ENCODE measurements at places on chromosomes 3 and 15.
A peak's percentile ranks its signal among the peaks of the same experiment; 100 is the strongest.

DNA sequence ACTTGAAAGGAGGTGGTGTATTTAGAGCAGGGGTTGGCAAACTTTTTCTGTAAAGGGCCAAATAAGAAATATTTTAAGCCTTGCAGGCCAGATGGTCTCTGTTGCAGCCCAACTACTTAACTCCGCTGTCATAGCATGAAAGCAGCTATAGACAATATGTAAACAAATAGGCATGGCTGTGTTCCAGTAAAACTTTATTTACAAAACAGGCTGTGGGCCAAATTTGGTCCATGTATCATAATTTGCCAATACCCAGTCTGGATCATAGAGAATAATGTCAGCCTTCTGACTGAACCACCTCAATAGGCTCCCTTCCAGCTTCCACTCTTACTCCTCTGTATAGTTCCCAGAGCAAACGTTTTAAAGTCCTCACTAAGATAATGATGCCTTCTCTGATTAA lies 638.8 kb upstream of the CFAP20DC start:
- DNase-seq: peak; percentile 84

DNA sequence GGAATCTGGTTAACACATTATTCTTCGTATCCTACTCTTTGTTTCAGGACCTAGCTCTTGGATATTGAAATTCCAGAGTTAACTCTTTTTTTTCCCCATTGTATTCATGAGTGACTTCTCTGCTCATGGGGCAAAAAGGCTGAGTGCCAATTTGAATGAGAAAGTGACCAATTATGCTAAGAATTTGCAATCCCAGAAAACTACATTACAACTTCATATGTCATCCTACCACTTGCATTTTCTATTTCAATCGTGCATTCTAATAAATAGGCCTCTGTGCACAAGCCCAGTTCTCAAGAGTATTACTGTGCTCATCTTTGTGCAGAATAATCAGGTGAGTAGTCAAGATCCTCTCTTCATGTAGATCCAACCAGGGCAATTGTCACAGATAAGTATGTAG lies 537.8 kb downstream of the OTOL1 start:
- DNase-seq: no peak

DNA sequence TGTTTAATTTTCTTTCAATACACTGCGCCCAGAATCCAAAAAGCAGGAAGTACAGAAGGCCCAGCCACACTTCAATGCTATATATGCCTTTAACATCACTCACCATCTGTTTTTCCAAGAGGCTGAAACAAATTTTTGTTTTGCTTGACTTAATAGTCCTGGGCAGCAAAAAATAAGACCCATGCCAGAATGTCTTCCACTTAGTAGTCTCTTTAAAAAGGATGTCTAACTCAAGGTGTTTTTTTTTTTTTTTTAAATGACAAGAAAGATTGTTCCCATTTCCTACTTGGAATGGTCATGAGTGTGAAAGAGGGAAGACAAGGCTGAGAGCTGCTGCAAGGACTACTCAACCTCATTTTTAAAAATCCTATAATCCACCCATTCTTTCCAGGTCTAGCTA lies 590.3 kb upstream of the SGO1 start:
- peak; percentile 37 for DNase-seq

GRCh38 chr15:55222588-55222987 lies 25.8 kb upstream of the RSL24D1 start:
- DNase-seq: no peak

DNA sequence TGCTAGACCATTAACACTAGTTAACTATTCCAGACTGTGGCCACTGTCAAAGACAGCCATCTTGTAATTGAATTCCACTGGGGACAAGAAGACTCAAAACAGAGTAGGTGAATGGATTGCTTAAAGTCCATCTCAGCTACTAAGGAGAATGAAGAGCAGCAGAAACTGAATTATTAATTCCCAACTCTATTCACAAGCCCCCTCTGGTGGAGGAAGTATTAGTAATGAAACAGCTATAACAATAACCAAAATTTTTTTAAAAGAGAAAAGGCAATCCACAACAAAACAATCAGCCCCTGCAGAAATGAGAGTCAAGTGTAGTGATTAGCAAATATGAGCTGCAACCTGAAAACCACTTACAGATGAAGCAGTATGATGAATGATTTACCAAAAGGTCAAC lies 302.8 kb downstream of the FHIT start:
- no peak for DNase-seq

DNA sequence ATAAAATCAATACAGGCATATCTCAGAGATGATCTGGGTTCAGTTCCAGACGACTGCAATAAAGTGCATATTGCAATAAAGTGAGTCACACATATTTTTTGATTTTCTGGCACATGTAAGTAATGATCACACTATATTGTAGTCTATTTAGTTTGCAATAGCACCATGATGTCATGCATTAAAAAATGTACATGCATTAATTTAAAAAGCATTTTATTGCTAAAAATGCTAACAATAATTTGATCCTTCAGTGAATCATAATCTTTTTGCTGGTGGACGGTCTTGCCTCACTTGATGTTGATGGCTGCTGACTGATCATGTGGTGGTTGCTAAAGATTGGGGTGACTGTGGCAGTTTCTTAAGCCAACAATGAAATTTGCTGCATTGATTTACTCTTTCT lies 511.1 kb downstream of the OTOL1 start:
- DNase-seq: no peak

GRCh38 chr3:132721479-132722164 lies 587 bp downstream of the NPHP3 start:
- DNase-seq: no peak

DNA sequence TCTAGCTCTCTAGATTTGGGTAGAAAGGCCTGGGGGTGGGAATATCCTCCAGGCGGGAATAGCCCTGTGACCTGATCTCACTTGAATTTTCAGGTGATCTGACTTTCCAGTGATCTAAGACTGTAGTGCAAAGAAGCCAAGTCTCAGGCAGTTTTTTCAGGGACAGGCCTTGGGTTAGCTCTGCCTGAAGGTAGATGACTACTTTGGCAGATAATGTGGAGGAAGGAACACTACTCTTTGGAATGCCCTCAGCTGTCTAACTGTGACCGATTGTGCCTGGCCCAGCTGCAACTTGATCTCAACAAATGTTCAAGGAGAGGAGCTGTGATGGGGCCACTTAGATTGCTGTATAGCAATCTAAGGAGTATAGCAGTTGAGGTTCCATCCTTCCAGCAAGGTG lies 193.7 kb downstream of the TCF12 start:
- no peak for DNase-seq

DNA sequence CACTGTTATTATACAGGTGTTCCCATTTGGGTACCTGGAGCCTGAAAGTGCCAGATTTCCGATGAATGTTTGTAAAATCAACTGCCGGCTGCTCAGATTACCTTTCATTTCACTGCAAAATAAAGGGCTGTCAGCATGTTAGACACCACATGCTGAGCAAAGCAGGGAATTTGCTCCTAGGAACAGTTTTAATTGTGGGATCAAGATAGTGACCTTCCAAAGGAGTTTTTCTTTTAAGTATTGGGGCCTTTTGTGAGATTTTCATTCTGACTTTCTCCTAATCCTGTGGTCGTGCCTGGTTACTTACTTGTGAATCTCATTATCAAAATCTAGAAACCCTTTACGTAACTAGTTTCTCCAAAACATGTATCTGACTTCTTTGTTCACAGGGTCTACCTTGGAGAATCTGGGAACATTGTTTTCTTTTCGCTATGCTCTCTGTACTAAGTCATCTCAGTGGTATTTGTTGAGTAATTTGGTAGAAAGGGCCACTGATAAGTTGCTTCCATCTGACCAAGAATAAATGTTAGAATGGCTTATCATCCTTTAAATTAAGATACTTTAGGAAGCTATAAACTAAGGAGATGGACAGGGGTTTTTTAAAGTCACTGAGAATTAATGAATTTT lies 40.8 kb upstream of the LRTM1 start:
- DNase-seq: no peak

DNA sequence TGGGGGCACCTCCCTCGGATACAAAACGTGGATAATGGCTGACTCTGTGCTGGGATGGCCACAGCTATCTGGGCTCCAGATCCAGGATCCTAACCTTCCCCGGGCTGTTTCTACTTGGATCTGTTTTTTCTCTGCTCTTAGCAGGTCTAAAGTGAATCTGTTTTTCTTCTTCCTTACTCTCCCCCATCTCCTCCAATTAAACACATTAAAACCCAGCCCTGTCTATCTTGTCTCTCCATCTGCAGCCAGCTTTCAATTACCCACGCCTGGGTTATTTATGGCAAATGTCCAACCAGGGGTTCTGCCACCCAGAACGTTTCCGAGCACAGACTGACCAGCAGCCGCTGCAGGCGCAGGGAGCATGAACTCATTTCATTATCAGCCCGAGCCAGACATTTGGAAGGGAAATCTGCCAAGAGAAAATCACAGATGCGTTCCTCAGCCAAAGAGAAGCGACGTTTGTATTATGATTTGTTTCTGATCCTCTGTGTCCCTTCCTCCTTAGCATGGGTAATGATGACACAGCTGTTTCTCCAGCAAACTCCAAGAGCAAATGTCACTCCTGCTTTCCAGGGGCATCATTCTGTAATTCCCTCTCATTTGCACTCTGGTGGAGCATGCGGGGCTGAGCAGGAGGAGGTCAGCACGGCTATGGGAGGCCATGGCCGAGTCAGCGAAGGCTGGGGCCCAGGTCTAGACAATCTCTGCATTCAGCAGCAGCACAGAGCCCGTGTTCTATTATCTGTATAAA lies 42.0 kb downstream of the UMPS start:
- DNase-seq: peak; percentile 80

DNA sequence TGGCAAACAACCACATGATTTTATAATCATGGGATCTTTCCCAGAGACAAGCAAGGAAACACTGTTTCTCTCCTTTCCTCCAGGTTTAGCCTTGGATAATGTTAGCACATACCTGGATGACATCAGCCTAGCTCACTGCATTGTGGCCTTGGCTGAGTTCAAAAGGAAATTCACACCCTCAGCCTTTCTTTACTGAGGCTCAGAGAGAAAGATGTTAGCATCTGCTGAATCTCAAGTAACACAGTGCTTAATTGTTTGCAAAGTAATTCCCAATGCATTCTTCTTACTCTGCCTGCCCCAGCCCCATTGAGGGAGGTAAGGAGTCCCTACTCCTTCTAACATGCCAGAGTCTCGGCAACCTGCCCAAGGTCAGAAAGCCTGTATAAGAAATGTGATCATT lies 432.2 kb upstream of the LMCD1 start:
- no peak for DNase-seq

- peak; percentile 16 for DNase-seq
These were observed 62.9 kb upstream of the ZBTB38 start for GRCh38 chr3:141305436-141305835.

DNA sequence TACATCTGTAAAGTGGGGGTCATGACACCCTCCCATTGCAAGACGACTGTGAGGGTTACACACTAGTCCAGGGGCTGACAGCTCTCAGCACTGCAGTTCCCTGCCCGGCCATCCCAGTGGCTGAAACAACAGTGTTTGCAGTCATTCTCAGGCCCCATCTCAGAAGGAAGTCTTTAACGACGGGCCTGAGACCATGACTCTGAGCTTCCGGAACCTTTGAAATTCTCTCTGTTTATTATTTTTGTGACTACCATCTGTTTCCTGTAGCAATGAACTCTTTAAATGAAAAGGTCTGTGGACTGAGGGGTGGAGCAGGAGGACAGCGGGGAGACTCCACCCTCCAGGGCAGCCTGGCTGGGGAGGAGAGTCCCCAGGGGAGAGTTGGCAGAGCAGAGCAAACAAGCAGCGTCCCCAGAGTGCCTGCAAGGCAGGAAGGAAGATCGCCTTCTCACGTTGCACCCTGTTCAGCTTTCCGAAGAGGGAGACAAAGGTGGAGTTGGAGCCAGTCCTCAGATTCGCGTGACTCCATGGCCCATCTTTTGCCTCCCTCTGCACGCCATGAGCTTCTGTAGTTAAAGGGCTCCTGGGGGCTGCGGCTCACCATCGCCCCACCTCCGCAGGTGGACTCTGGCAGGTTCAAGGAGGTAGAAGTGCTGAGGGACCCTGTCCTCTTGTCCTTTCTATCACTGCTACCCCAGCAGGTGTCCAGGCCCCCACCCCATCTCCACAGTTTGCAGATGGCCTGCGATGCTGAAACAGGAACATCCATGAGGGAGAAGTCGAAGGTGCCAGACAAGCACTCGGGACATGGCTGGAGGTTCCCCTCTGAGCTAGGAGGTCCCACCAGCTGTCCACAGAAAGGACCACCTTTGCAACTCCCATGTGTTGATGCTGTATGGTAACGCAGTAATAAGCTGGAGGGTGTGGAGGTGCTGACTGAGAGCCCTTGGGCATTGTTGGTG lies 525.8 kb upstream of the PROK2 start:
- no peak for DNase-seq

Measured in NCI-H446 treated with DMSO at 0.1 percent for 48 hours (cell line).